Stimulated activated CD4-positive, alpha-beta T cell treated with anti-CD3 and anti-CD28 coated beads, TNF-alpha, amount 100 ng/mL, for 4 hours (primary cell): ENCODE measurements at places on chromosomes 4 and X.

DNA sequence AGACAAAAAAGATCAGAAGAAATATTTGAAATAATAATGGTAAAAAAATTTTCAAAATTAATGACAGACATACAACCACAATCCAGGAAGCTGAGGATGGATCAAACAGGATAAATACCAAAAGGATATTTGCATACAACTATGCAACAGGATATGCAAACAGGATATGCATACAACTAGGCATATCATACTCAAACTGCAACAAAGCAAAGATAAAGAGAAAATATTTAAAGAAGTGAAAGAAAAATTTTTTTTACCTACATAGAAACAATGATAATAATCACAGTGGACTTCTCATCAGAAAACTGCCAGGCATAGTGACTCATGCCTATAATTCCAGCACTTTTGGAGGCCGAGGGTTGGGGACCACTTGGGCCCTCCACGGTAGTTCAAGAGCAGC is 11.3 kb upstream of the DHX15 start:
- no peak for DNase-seq

DNA sequence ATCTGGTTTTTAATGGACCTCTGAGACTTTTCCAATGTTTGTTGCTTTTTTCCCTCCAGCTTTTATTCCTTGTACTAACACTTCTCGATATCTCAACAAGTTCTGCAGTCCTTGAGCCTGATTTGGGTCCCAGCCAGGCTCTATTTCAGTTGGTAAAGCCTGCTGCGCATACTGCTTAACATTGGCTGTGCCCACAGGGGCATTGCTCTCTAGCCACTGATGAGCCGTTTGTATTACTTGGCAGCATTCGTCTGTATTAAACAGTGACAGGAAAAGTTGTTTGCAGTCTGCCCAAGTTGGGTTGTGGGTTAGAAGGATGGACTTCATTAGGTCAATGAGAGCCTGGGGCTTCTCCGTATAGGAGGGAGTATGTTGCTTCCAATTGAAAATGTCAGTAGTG is 59.6 kb upstream of the XAGE1B start:
- DNase-seq: no peak

DNA sequence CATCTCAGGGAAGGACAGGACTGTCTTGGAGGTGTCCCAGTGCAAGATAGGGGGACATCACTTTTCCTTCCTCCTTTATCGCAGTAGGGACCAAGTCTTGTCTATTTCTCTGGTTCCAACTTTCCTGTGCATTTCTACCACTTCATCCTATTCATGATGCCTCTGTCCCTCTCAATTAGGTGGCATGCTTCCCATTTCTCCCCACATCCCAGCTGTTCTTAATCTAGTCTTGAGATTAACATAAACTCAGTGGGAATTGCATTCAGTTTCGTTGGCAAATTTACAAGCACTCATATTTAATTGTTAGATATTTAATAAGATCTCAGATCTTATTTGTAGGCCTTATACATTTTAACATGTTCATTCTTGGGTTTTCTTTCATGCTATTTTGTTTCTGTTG is 15.7 kb upstream of the ODAM start:
- no peak for DNase-seq

- no peak for DNase-seq
These were observed 51.3 kb downstream of the PCDH19 start for GRCh38 chrX:100358766-100359165.

DNA sequence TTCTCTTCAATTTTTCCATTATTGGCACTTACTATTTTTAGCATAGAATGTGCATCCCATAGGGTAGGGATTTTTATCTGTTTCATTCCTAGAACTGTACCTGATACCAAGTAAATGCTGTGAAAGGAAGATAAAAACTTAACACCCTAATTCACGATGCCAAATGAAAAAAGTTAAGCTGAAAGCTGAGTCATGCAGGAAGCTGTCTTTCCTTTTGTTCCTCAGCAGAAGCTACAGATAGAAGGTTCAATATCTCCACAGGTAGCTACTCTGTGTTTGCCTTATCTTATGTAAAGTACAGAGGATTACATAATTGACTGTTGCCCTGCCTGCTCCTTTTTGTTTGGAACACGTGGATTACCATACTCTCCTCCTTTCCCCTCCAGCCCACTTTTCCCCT is 77.0 kb downstream of the LRP2BP start:
- no peak for DNase-seq

GRCh38 chr4:114807759-114808404 is 209.3 kb downstream of the UGT8 start:
- no peak for DNase-seq

DNA sequence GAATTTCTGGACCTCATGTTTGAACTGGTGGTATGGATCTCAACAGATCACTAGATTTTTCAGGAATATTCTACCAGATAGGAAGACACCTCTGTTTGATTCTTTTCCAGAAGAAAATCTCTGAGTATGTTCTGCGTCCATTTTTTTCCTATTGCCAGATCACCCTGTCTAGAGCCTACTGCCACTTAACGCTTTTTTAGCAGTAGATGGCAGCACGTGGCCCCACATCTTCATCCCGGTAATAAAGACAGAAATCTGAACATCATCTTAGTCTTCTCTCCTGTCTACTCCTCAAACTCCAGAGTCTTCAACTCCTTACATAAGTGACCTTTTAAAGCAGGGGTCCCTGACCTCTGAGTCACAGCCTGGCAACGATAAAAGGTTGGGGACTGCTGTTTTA is 184.7 kb downstream of the TMA16 start:
- DNase-seq: no peak

DNA sequence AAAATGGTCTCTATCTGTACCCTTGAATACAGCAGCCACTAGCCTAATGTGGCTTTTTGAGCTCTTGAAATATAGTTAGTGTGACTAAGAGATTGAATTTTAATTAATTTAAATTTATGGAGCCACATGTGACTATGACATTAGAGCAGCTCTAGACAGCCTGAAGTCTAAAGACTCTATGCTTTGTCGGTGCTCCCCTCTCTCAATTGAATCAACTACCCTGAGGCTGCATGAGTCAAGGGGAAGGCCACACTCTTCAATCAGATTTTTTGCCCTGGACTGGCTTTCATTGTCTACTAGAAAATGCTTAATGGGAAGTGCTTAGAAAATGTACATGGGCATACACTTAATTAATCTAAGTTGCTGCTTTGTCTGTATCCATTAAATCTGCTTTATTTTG is 11.7 kb downstream of the TLR7 start:
- DNase-seq: no peak

GRCh38 chr4:176919631-176920030 is 126.9 kb upstream of the VEGFC start:
- no peak for DNase-seq

GRCh38 chr4:119025916-119026661 is 109.5 kb upstream of the MYOZ2 start:
- DNase-seq: no peak

- DNase-seq: no peak
These were observed 98.2 kb upstream of the PGRMC2 start for GRCh38 chr4:128385683-128386304.

DNA sequence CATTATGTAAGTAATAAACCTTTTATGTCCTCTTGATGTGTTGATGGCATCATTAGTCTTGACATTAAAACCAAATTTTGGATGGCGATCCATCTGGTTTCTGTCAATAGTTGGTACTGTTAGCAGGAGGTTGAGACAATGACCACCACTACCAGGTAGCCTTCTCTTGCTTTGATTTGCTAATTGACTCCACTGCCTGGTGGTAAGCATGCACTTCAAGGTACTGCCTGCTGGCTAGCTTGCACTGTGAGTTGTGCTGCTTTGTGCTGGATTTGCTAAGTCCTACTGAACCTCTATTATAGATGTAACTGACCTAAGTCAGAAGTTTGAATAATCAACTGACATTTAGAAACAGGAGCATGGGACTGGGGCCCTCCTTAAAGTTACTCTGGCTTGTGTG is 46.3 kb downstream of the ATP1B4 start:
- DNase-seq: no peak

DNA sequence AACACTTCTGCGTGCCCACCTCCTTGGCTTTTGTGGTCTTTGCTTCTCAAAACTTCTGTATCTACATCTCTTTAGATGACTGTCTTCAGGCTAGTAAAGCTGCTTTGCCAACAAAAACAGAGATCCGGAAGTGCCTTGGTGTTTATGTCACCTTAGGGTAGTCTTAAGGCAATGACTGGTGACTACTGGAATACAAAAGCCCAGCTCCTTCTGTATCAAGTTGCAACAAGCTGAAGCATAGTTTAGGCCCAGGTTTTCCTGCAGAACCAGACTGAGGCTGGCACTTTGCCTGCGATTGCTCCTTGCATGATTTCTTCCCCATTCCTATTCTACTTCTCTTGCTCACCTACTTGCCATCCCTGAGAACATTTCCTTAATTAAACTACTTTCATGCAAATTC is 333.8 kb downstream of the DMD start:
- DNase-seq: no peak

GRCh38 chr4:127015667-127016117 is 617.1 kb upstream of the INTU start:
- no peak for DNase-seq

- peak; percentile 46 for DNase-seq
These were observed 11.3 kb downstream of the PNCK start for GRCh38 chrX:153662266-153662665.

GRCh38 chr4:154634058-154634457 is 21.6 kb upstream of the FGG start:
- no peak for DNase-seq

DNA sequence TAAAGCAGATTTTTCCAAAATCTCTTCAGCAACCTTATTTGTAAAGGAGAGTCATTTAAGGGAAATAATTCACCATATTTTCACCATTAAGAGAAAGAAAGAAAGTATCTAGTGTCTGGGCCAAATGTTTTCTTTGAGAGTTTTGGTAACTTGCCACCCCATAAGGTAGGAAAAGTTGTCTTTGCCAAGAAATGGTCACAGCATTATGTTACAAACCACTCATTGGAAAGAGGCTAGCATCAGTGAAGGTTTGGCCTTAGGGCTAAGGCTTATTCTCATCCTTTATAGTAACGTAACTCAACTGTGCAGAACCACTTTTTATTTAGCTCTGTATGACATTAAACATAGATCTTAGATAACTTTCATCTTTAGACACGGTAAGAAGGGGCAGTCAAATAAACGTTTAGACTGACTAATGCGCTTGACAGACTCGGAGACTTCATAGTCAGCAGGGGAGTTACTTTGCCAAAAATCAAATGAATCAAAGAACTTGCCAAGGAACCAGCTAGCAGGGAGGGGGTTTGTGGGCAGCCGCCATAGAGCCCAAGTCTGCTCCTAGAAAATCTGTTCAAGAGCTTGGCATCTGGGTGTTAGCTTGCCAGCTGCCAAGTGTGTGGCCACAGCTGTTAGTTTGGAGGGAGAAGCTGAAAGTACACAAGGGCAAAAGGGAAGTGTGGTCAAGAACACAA is 182.8 kb upstream of the GRID2 start:
- DNase-seq: no peak

GRCh38 chr4:13704035-13704434 is 76.5 kb upstream of the BOD1L1 start:
- DNase-seq: no peak

DNA sequence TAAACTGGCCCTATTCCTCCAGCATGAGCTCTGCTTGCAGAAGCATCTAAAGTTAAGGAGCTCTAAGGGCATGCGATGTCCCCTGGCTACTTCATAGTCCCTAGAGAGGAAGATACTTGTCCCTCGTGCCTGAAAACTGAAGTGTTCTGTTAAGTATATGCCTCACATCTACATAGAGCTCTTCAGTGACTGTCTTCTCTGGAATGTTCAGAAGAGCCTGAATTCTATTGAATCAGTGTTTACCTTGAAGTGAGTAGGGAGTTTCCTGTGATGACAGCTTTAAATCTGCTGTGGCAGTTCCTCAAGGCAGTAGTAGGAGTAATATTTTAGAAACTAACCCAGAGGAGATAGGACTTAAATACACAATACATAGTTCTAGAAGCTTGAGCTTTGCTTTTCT is 111.2 kb downstream of the ZNF518B start:
- DNase-seq: no peak

DNA sequence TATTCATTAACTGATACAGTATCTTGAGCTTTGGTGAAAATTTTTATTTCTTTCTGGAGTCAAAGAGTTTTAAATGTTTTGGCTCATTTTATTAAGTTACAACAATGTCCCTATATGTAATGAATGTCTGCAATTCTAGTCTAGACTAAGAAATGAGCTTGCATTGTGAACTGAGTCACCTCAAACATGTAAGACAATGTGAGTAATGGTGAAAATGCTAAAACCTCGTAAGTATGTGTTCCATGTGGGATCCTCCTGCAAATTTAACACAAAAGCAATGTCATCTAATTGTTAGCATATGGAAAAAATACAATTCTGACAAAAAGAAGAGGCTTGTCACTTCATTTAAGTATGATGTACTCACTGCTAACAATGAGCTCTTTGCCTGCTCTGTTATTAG is 480.5 kb upstream of the FSTL5 start:
- no peak for DNase-seq

DNA sequence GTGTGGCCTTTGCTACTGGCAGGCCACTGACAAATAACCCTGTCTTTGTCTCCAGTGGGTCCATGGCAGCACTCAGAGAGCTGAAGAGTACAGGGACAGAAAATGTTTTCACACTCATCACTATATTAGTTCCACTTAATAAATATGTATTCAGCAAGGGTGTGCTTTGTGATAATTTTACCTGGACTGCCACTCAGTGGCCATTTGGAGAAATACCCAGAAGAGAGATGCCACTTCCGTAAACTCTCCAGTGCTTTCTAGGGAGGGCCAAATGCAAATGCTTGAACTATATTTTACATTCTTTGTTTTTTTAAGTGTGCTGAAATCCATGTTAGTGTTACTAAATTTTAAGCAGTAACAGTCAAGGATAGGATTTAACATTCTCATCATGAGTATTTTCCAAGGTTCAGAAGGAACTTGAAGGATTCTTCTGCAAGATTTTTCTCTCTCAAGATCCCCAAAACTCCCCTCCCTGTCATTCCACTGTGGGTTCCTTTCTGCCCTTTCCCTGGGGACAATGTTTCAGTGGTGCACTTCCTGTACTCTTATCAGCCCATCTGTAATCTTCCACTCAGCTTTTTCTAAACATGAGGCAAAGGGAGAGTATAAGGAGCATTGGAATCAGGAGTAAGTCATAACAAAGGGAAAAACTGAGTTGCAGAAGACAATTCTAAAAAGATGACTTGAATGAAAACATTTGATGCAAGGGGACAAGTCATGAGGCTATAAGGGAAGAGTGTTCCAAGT is 46.0 kb downstream of the TFDP3 start:
- DNase-seq: no peak

DNA sequence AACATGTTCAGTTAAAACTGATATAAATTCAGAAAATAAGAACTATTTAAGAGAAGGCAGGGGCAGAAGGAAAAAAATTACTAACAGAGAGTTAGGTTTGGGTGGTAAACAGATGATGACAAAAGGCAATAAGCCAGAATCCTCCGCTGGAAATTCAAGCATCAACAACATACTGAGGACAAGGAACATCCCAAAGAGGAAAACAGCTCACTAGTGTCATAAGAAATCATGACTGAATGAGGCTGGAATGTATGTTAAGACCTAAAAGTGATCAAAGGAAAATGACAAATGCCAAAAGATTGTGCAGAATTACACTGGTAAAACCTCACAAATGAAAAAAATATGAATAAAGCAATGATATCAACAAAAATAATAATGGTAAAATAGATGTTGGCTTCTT is 88.4 kb downstream of the WDFY3 start:
- DNase-seq: no peak
